ENCODE measurements at places on chromosomes 13 and 19.

DNA sequence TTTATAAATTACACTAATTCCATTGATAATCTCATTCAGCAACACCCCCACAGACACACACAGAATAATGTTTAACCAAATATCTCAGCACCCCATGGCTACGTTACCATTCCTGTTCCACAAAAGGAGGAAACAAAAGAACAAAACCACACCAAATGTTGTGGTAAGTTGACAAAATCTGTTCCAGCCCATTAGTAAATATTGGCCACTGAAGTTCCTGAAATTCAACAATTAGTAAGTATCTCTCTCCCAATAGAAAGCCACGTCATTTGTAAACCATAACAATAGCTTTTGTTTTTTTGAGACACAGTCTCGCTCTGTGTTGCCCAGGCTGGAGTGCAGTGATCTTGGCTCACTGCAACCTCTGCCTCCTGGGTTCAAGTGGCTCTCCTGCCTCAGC lies 2.3 kb upstream of the FCAR start:
- DNase-seq = no peak

- DNase-seq = no peak
Observed at GRCh38 chr13:31930490-31930889, 101.1 kb upstream of the FRY start.

GRCh38 chr19:11797491-11797890 lies 832 bp upstream of the ZNF491 start:
- DNase-seq = peak; percentile 52

- no peak for DNase-seq
Observed at GRCh38 chr13:44312834-44313551, 60.6 kb upstream of the SERP2 start.

GRCh38 chr13:42924344-42924743 lies 67.7 kb downstream of the EPSTI1 start:
- DNase-seq = no peak

GRCh38 chr13:25630329-25630900 lies 258.6 kb downstream of the ATP8A2 start:
- DNase-seq = no peak

DNA sequence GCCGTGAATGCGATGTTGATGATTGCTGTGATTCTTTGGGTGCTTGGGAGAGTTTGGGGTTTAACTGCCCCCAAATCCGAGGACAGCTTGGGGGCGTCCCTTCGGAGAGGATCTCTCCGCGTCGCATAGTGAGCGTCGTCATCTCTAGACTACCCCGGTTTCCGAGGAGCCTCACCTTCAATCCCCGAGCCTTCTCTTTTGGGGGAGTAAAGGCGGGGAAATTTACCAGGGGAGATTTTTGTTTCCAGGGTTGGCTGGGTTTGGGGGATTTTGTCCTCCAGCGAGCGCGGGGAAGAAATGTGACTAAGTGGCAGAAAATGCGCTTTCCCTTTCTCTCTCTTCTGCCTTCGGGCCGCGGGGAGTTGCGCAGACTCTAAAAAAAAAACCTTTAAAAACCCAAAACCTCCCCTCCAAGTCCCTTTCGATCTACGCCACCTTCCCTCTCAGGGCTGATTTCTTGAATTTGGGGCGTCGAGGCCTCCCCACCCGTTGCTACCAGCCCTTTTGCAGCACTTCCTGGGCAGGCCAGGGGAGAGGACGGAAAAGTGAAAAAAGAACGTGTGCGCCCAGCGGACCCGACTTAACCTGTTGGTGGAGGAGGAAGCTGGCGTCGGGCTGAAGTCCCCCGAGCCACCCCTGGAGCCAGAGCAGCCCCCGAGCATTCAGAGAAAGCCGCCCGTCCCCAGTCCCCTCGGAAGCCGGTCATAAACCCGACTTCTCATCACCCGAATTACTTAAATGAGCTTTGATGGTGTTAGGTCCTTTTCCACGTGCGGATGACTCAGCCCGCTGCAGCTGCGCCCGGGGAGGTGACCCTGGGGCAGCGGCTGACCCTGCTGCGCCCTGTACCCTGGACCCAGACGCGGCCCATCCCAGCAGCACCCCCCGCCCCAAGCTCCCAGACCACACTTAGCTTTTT lies 17.7 kb downstream of the NFIX start:
- DNase-seq = no peak

GRCh38 chr13:46561691-46562090 lies 8.7 kb downstream of the LRCH1 start:
- no peak for DNase-seq

GRCh38 chr13:23463661-23464060 lies 30.2 kb upstream of the SACS start:
- DNase-seq = no peak

- no peak for DNase-seq
Observed at GRCh38 chr19:49588365-49589122, 2.4 kb upstream of the PRR12 start.

- DNase-seq = no peak
Observed at GRCh38 chr13:73411067-73411809, 352.4 kb downstream of the KLF5 start.

DNA sequence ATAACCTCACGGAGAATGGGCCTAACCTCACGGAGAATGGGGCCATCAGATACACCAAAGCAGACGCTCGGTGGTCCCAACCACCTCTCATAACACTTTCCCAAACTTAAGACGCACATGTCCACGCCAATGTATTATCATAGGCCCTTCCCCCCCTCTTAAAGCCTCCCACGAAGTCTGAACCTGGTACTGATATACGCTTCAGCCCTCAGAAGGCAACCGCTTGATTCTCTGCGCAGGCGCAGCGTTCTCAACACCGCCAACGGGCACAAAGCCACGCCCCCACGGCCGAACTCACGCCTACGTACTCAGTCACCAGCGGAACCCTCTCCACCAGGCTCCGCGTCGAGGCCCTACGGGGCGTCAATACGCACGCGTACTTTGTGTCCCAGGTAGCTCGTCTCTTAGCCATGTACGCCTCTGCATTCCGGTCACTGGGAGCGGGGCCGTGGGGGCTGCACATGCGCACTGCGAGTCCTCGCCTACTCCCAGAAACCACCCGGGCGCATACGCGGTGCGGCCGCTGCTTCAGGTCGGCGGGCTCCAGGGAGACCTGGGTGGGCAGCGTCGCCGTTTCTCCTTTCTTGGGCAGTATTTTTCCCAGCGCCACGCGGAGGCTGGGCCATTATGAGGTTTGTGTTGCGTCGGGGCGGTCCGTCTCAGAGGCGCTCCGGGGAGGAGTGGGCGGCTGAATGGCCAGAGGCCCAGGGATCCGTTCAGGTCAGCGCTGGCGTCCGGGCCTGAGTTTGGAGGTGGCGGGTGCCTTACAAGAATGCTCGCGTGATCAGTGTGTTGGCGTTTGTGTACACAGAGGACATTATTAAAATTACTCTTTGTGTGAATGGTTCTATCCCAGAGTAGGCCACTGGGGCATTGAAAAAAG lies 25.3 kb downstream of the ZNF582 start:
- peak; percentile 54 for DNase-seq

GRCh38 chr19:13965926-13966683 lies 13.8 kb downstream of the DCAF15 start:
- DNase-seq = no peak

- no peak for DNase-seq
Observed at GRCh38 chr13:101217086-101217485, 199.2 kb downstream of the NALCN start.

GRCh38 chr13:92849381-92849780 lies 377.2 kb upstream of the GPC6 start:
- no peak for DNase-seq

DNA sequence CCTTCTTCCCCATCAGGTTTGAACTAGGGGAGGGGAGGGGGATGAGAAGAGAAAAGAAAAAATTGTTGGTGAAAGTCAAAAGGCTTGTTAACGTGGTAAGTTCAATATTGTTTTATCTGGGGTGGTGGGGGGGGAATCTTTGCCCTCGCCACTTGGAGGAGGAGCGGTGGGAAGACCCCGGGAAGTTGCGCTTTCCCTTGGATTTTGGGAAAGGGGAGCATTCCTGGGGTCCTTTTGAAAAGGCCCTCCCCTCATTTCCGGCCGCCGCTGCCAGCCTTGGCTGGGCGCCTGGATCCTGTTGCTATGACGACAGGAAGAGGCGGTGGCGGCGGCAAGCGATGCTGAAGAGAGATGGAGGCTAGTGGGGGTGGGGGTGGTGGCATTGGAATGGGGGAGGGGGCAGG lies 4.6 kb upstream of the CACNG8 start:
- DNase-seq = no peak
